ENCODE measurements at places on chromosomes 5 and 9.

GRCh38 chr9:90847971-90848370, 46.4 kb downstream of the SYK start:
- ATAC-seq = no peak

GRCh38 chr5:5716665-5717064, 294.2 kb downstream of the ICE1 start:
- no peak for ATAC-seq

- no peak for ATAC-seq
These were observed 988 bp downstream of the OXCT1 start for GRCh38 chr5:41869151-41869723.

DNA sequence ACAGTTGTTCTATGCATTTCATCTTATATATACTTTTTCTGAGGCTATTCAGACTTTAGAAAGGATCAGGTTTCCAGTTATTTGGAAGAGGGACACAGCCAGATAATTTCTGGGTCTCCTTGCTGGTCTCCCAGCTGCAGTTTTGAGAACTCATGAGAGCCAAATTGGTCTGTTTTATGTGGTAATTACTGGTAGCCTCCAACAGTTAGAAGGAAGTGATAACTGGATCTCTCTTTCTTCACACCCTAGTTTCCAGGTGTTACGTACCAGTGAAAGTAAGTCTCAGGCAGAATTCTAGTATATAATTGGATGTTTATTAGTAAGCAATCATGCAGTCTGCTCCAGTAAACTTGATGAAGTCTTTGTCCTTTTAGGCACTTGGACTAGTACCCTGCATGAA, 63.2 kb upstream of the RPS23 start:
- ATAC-seq = no peak

Measured in stimulated activated memory B cell treated with anti-CD40 and anti-IgM and Interleukin-4, amounts not matched to agents 10 μg/mL and 1 μg/mL and 100 μg/mL, for 72 hours (primary cell).